ENCODE measurements at places on chromosomes 6 and 20. TPM values are rescaled to one million over a fixed set of nuclear protein-coding genes. Genes with fewer than 3 reads are reported as not detected.

The SLC17A3 gene
- total RNA-seq = not detected

DNA sequence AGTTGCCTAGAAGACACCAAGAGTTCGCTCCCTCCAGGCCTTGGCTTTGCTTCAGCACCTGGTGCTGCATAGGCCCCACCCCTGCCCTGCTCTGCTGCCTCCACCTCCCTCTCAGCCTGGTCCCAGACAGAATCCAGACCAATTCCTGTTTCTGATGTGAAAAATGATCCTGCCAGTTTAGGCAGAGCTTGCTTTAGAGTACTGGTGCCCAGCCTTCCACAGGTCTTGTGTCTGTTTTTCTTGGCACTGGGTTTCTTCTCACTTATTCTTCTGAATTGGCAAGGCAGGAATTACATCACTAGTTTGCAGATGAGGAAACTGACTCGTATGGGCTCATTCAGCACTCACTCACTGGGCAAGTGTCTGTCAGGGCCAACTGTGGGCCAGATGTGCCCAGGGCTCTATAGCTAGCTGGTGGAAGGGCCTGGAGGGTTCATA is 53.0 kb downstream of the HLA-A start:
- DNase-seq = no peak

DNA sequence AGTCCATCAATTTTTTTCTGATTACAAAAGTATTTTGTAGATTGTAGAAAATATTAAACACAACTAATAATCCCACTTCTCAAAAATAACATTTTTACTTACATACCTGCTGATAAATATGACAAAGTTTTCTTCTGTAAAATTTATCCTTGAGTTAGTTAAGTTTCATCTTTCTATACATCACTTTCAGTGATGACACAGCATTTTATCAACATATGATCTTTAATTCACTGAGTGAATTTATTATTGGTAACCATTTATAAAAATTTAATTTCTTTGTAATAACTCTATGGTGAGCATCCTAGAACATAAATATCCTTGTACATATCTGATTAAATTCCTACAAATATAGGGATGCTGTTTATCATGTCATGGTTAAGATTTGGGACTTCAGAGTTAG is 385.0 kb upstream of the SLC35B3 start:
- no peak for DNase-seq

GRCh38 chr6:119220452-119220851 is 129.1 kb downstream of the MAN1A1 start:
- no peak for DNase-seq

GRCh38 chr20:51335329-51335841 is 207.1 kb downstream of the NFATC2 start:
- no peak for DNase-seq

The TRIM10 gene
- total RNA-seq = 0.31 TPM

The FERMT1 gene
- total RNA-seq = 1.4 TPM

The GRM1 gene
- total RNA-seq = 22.3 TPM

- no peak for DNase-seq
These were observed 6.1 kb downstream of the DACT2 start for GRCh38 chr6:168313431-168314011.

DNA sequence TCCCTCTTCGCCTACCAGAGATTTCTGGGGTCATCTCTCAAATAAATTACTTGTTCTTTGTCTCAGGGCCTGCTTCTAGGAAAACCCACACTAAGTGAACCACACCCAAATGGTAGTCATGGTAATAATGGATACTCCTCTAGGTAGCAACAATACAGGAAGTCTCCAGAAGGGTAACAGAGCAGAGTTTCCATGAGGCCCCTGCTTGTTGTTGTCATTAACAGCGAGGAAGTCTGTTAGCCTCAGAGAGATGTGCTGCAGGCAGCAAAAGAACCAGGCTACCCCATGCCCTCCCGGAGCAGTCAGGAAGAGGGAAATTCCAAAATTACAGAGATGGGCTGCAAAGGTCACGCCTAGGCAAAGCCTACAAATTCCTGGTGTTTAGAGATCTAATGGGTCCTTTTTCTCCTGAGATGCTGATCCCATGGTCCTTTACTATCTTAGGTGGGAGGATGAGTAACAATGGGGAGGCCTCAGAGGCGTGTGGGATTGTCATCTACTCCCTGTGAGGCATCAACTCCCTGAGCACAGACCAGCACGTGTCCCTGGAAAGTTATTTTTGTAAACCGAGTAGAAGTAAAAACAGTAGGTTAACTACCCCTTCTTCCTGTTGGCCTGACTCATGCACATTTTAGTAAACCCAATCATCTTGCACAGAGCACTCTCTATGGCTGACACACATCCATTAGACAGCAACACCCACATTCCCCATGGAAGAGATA is 10.1 kb downstream of the ISM1 start:
- no peak for DNase-seq

DNA sequence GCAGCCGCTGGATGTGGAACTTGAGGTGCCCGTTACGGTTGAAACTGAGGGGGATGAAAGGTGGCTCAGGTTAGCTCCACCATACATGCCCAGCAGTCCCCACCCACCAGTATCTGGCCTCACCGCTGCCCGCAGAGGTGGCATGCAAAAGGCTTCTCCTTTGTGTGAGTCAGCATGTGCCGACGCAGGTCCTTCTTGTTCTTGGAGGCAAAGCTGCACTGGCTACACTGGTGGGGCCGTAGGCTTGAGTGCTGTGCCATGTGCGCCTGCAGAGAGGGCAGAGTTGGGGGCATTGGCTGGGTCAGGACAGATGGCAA is 15.8 kb downstream of the PCIF1 start:
- no peak for DNase-seq

- DNase-seq = no peak
These were observed 4.1 kb downstream of the CALHM6 start for GRCh38 chr6:116465246-116465645.

The TMC2 gene
- total RNA-seq = 1.7 TPM

The SGK1 gene
- 75.5 TPM for total RNA-seq

- no peak for DNase-seq
These were observed 207.7 kb upstream of the SNX9 start for GRCh38 chr6:157615420-157615769.

The KCNK16 gene
- not detected for total RNA-seq

The BMP2 gene
- total RNA-seq = 5.3 TPM
